ENCODE measurements at places on chromosomes 3 and 15.

- DNase-seq: no peak
These were observed 41.7 kb downstream of the PAQR5 start for GRCh38 chr15:69340243-69340900.

DNA sequence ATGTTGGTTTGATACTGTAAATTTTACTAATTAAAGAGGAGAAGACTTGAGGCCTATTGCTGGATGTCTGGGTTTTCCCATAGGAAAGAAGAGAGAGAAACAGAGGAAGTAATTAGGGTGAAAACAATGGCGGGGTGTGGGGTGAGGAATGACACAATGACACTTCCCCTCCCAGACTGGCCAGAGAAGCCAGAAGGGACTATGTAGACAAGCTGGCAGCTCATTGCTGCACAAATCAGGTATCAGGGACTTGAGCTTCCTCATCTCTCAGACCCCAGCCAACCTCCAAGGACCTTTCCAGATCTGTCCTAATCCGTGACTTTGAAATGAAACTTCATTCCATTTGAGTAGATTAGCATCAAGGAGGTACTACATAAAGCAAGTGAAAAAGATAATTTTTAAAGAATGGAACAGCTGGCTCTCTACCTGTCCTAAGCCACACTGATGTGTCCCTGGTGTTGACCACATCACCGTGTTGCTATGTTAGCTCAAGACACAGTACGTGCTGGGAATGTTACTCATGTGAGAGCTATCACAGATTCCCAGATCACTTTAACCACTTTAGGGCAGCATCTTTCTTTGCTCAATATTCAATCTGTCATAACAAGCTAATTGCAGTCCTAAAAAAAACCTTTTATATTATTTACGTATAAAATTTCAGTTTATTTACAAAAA lies 22.2 kb downstream of the TMEM212 start:
- no peak for DNase-seq

DNA sequence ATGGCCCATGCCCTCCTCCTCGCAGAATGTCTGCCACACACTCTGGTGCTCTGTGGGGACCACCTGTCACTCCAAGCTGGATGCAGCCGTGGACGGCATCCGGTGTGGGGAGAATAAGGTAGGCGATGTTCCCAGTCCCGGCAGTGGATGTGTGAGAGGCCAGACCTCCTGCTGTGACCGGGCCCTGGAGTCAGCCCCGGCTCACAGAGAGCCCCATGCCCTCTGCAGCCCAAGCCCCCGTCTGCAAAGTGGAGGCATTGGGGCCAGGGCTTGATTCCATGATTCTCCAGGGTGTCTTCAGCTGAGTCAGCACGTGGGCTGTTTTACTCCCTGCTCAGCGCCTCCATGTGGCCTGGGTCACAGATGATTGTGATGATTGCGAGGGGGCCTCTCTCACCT lies 32.2 kb downstream of the GOLGA6L10 start:
- no peak for DNase-seq

- DNase-seq: no peak
These were observed 105.7 kb downstream of the MBNL1 start for GRCh38 chr3:152374262-152374990.

GRCh38 chr3:58246148-58247047 lies 8.8 kb downstream of the ABHD6 start:
- DNase-seq: no peak

DNA sequence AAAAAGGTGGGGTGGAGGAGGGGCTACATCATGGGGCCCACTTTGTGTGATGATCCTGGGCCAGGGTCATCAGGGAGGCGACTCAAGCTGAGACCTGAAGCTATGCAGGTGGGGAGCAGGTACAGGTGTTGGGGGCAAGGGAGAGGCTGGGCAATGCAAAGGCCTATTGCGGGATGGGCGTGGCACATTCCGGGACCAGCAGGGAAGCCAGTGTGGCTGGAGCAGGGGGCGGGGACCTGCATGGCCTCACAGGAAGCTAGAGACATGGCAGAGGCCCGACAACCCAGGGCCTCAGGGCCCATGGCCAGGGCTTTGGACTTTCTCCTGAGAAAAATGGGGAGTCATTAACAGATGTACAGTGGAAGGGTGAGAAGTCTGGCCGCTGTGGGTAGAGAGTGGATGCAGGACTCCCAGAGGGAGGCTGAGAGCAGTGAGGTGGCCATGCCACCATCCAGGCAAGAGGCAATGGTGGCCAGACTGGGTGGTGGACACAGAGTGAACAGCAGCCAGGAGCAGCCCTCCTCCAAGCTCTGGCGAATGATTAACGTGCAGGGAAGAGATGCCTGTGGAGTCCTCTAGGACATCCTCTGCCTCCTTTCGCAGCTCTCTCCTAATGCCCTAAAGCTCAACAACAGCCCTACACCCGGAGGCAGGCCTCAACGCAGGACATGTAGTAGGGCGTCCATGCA lies 122.6 kb upstream of the ATP2B2 start:
- no peak for DNase-seq

GRCh38 chr3:37125195-37126073 lies 48.9 kb downstream of the LRRFIP2 start:
- DNase-seq: no peak

DNA sequence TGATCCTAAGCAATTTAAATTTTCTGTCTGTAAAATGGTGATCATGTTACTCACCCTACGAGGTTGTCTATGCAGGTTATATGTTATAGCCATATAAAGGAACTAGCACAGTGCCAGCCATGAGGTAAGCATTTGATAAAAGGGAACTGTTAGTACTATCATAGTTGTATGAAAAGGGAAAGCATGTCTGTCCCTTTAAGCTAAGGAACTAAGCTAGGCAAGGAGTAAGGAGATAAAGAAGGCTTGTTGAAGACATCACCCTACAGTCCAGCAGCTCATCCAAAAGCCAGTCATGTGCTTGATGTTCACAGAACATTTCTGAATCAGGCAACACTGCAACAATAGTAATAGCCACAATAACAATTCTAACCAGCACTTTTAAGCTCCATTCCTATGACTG lies 243.9 kb downstream of the ZBTB20 start:
- no peak for DNase-seq

- no peak for DNase-seq
These were observed 1.4 kb upstream of the KBTBD8 start for GRCh38 chr3:66996696-66997095.

GRCh38 chr3:157023226-157023625 lies 136.7 kb downstream of the CCNL1 start:
- no peak for DNase-seq

DNA sequence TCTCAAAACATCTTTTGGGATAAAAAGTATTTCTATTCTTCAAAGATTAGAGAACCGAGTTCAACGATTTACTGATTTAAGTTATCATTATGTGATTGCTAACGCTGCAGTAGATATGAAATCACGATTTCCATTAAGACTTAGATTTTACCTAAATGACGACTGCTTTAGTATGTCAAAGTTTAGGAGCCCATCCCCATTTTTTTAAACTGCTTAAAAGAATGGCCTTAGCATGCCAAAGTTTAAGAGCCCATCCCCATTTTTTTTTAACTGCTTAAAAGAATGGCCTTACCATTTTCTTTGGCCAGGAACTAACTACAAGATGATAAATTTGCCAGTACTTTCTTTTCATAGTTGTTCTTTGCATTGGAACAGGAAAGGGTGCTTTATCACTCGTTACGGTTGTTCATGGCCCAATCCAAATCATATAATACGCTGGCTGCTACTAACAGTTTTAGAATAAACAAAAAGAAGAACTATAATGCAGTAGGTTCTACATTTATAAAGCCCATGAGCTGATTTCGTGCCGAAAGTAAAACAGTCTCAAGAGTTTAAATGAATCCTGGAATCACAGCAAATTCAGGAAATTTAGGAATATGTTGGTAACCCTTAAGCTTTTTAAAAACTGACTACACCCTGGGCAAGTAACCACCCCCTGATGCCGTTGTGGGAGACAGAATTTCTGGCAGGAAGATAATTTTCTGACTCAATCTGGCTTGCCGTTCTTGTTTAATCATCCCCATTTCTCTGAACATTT lies 869 bp upstream of the TSC22D2 start:
- peak; percentile 7 for DNase-seq

DNA sequence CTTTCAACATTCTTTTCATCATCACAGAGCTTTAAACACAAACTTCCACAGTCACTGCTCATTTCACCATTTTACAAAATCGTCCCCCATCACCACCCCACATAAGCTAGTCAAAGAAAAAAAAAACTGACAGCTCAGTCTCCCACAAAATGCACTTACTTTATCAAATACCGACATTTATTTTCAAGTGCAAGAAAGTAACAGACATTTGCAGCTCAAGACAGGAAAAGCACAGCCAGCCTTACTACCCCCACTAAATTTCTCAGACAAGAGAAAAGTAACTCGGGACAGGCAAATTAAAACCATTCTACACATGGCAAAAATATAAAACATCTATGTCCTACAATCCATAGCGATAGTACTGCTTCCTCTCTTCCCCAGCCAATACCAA lies 402.4 kb downstream of the SHQ1 start:
- DNase-seq: no peak

DNA sequence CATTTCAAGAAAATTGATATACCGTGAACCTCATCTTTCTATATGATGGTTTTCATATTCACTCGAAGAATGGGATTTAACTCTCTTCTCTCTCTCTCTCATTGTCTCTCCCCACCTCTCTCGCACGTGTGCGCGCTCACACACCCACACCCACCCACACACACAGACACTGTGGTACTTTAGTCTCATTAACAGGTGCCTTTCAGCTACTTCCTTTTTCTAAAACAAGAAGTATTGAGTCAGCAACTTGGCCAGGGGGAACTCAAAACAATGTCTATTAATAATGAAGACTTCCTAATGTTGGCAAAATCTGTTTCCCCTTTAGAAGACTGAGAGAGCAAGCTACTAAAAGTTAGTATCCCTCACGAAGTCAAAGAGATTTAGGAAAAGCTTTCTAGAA lies 150.7 kb downstream of the TMCO5A start:
- DNase-seq: no peak

GRCh38 chr3:104933972-104934371 lies 432.7 kb upstream of the ALCAM start:
- DNase-seq: no peak

- peak; percentile 49 for DNase-seq
These were observed 26.2 kb downstream of the POLR2M start for GRCh38 chr15:57732526-57733331.

DNA sequence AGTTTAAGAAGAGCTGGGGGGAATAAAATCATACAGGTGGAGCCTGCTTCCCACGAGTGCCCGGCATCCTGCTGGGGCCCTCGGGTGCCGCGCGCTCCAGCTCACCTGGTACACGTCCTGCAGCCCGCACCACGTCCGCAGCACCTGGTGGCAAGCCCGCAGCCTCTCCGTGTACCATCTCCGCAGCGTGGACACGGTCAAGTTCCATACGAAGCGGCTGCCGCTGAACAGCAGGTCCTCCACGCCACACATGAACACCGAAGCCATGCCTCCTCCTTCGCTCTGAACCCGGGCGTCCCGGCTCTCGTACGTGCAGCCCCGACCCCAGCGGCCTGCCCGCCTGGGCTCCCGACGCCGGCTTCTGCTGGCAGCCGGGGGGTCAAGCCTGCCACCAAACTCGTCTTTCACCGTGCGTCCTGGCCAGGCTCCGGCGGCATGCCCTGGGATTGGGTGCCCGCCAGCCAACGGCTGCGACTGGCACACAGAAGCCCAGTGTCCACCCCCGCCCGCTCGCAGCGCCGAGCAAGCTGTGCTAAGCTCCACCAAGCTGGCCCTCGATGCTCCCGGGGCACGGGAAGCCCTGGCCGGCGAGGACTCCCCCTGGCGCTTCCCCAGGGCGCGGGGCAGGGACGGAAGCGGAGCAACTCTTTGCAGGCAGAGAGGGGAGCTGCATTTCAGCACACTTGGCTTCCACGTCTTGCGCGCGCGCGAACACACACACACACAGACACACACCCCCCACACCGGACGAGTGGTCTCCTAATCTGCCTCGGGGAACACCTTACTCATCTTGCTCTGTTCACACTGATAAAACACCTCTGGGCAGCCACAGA lies at the start of gene FRMD4B:
FRMD4B (minus strand) TSS at position 366 of the 833 bp plus-strand sequence; CDS start at position 267, 99 bp downstream.
- DNase-seq: peak; percentile 52

GRCh38 chr3:136752172-136752421 lies at the start of gene STAG1:
TSS of gene STAG1 (minus strand) at chr3:136752378. CDS start at chr3:136630898, 121,480 bp downstream.
- DNase-seq: no peak

GRCh38 chr3:73653877-73654276 lies 29.1 kb upstream of the PDZRN3 start:
- DNase-seq: no peak

DNA sequence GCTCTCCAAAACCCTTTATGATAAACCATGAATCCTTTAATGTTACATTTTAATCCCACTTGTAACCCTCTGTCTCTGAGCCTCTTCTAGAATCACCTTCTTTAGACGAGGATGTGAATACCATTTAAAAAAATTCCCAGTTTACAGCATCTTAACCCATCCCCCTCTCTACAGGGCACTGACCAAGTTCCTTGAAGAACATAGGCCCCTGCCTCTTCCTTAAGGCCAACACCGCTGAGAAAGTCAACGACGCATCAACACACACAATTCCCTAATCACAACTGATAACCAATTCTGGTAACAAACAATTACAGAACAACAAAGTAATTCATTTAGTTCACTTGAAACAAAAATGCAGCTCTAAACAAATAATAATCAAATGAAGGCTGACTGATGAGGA lies 130.3 kb downstream of the DLG1 start:
- no peak for DNase-seq

- peak; percentile 92 for DNase-seq
These were observed at the start of gene CRTC3 for GRCh38 chr15:90529371-90530249. TSS of gene CRTC3 (plus strand) at chr15:90529923. CDS start at chr15:90530072, 149 bp downstream.

- no peak for DNase-seq
These were observed 50.0 kb downstream of the HSPBAP1 start for GRCh38 chr3:122743581-122744120.

- DNase-seq: peak; percentile 26
These were observed 39.0 kb downstream of the CD86 start for GRCh38 chr3:122094125-122094524.

DNA sequence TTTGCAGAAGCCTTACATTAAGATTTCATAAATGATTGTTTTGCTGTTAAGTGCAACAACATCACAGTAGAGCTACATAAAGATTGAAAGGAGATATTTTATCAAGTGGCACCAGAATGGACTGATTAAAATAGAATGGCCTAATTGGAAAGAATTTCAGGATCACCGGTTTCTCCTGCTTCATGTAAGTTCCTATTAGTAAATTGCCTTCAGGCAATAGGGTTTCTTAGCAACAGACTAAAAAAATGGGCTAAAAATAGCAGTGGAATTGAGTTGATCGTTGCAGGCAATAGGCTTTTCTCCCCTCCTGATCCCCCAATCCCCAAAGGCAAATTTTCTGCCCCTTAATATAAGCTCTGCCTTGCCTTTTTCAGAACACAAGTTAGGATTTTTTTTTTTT lies 917 bp downstream of the LNP1 start:
- no peak for DNase-seq

GRCh38 chr15:63420333-63420747 lies 38.7 kb upstream of the CA12 start:
- DNase-seq: no peak

All from GM13977 (cell line).